ENCODE measurements at places on chromosomes 5 and 9.

- no peak for DNase-seq
Measured at GRCh38 chr5:142878638-142879037, 108.5 kb downstream of the ARHGAP26 start.

DNA sequence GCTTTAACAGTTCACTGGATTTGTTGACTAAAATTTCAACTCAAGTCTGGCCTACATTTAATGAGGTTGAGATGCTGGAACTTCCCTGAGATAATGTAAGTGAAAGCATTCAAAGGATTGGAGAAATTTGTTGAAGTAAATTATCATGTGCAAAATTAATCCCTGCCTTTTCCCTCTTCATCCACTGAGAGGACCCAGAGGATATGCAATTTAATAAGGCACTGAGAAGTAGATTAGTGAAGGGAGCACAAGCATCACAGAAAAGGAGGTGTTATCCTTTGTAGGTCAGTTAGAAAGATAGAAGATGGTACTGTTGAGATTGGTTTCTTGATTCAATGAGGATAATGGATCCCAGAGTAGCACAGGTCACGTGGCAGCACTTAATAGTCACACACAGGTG is 42.6 kb upstream of the ANKRD31 start:
- DNase-seq: no peak

GRCh38 chr5:129099184-129099569 is 4.6 kb downstream of the ISOC1 start:
- DNase-seq: no peak

DNA sequence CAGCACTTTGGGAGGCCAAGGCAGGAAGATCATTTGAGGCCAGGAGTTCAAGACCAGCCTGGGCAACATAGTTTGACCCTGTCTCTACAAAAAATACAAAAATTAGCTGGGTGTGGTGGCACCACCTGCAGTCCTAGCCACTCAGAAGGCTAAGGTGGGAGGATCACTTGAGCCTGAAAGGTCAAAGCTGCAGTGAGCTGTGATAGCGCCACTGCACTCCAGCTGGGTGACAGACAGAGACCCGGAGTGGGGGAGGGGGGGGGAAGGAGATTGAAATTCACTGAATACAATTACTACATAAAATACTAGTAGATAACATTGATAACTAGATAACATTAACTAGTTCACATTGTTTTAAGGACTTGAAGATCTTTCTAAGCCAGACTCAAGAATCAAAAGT is 345.6 kb downstream of the BNC2 start:
- no peak for DNase-seq

DNA sequence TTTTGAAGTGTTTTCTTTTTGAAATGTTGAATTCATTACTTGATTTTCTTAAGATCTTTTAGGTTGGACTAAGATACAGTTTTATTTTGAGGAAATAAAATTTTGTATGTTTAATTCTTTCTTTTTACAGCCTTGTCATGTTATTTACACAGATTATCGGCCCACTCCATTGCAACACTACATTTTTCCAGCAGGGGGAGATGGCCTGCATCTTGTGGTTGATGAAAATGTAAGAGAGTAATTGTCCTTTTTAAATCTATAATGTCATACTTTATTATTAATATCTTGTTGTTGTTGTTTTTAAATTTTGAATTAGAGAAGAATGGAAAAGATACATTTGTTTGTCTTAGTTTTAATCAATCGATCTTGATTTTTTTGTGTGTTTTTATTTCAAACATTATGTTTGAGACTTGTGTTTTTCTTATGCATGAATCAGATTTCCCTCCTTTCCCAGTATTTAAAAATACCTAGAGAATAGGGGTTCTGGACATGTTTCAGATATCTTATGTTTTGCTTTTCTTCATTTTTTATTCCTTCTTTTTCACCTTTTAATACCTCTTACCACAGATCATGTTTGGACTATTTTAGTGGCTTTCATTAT is 36.7 kb downstream of the MTREX start:
- peak; percentile 25 for DNase-seq

DNA sequence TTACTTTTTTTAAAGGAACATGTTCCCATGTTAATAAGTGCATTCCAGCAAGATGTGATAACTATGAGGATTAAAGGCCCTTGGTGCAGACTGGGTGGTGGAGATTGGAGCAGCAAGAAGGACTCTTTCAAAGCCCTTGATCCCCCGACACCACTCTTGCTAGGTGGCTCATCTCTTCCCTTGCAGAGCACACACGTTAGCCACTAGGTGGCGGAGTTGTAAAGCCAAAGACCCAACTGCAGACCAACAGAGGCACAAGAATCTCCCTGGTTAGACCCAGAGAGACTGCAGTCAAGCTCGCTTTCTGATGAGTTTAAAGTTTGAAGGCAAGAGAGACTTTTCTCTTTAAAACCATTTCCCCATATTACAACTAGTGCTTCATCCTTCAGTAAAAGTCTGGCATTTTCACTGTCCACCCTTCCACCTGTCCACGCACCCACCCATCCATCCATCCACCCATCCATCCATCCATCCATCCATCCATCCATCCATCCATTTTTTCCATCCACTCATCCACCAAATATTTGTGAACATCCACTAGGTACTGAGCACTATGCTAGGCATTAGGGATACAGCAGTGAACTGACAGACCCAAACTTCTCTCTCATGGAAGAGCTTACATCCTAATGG is 226.9 kb downstream of the MSX2 start:
- no peak for DNase-seq

- no peak for DNase-seq
Measured at GRCh38 chr9:121486043-121486442, 13.6 kb downstream of the GGTA1 start.

All from gastrocnemius medialis (tissue), 4 donors.